CD4-positive, alpha-beta T cell treated with Interleukin-15 for 4 hours (primary cell): ENCODE measurements at places on chromosomes 1 and 21.

DNA sequence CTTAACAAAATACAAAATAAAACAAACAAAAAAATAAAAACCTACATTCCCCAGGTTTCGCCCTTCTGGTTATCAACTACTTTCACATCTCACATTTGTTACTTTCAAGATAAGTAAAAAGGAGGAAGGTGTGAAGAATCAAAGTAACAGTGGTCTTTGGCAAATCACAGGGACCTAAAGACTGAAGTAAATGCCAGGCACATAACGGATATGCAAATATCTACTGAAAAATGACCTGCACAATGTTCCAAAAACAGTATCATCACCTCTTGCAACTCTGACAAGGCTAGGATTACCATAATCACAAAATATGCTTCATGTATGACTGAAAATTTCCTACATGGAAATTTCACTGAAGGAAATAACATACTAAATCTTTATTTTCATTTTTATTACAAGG lies 29.3 kb downstream of the COP1 start:
- no peak for DNase-seq

- no peak for DNase-seq
Observed at GRCh38 chr1:226304291-226304955, 4.5 kb downstream of the LIN9 start.

- peak; percentile 85 for DNase-seq
Observed at GRCh38 chr1:41666981-41667631, 182.6 kb upstream of the EDN2 start.

- DNase-seq, result no peak
Observed at GRCh38 chr1:36320767-36321118, 2.7 kb downstream of the EVA1B start.

DNA sequence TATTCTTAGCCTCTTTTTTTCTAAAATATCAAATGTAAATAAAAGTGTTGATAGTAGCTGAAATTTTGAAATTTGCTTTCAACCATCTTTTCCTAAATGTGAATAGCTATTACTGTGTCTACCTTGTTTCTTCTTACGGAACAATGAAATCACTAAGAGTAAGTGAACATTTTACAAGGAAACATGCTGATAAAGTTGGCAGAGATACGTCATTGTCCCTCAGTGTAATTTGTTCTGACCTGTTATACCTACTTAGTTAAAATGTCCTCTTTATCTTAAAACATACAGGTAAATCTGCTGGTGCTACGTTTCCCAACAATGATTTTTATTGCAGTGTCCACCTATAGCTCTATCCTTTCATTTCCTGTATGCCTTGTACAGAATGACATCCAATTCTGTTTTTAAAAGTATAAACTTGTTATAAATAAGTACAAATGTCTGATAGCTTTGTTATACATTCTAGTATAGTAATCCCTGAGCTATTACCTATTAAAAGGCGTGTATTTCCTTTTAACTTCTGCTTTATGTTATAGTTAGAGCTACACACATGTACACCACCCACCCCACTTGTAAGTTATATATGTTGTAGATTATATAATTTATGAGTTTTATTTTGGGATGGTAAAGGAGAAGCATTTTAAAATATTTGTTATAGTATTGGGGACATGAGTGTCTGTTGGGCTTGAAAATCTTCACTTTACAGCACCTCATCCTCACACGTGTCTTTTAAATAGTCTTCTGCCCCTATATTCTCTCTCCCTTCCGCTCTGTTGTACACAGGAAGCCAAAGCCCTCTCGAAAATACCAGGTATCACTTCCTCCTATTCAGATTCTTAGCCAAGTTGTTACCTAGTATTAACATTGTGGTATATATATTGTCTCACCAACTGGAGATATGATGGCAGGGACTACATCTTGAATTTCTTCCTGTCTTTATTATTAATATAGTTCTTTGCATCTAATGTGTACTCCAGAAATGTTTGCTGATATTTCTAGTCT lies 25.2 kb downstream of the LAMC1 start:
- no peak for DNase-seq

DNA sequence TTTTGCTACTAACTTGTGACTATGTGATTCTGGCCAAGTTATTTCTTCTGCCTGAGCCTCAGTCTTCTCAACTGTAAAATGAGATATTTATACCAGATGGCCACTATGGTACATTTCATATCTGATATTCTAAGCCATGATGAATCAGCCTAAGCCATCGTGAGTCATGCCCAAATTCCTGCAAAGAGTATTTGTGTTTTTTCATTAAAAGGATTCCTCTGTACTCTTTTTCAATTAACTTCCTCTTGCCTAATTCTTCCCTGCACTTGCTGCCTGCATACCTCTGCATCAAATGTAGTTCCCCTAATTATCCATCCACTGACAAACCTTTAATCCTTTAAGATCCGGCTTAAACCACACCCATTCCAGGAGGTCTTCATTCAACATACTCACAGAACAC lies 575.1 kb upstream of the BEND5 start:
- no peak for DNase-seq

DNA sequence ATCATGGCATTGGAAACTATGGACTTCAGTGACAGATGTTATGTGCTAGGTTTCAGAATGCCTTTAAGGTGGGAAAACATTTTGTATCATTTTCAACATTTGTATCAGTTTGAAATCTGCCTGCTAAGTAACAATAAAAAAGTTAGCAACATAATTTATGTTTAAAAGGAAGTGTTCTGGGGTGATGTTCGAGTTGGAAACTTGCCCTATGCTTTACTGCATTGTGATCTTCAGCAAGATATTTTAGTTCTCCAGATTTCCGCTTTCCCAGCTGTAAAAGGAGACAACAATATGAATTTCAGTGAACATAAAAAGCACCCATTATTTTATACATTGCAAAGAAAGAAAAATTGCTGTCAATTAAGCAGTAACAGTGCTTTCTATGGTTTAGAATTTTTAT lies 187.4 kb downstream of the DISC1 start:
- DNase-seq, result no peak

GRCh38 chr1:12491656-12492055 lies 126.4 kb downstream of the DHRS3 start:
- no peak for DNase-seq
